Tongue (tissue), 3 donors: ENCODE measurements at places on chromosomes 6 and 20. TPM values are rescaled to one million over a fixed set of nuclear protein-coding genes. Genes with fewer than 3 reads are reported as not detected.

DNA sequence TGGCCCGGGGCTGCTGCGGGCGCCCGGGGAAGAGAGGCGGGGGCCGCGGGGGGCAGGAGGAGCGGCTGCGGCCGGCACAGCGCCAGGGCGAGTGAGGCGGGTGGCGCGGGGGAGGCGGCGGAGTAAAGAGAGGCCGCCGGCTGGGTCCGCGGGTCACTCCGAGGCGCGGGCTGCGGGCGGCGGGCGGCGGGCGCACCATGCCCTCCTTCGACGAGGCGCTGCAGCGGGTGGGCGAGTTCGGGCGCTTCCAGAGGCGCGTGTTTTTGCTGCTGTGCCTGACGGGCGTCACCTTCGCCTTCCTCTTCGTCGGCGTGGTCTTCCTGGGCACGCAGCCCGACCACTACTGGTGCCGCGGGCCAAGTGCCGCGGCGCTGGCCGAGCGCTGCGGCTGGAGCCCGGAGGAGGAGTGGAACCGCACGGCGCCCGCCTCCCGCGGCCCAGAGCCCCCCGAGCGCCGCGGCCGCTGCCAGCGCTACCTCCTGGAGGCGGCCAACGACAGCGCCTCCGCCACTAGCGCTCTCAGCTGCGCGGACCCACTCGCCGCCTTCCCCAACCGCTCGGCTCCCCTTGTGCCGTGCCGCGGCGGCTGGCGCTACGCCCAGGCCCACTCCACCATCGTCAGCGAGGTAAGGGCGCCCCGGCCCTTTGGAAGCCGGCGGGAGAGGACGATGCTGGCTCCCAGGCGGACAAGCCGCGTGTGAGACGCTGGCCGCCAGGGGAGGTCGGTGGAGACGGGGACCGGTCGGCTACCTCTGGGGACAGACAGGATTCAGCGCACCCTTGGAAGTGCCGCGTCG is at the start of gene SLC22A3:
TSS of gene SLC22A3 (plus strand) at position 156 of the 797 bp plus-strand sequence. CDS start at position 198, 42 bp downstream.
- DNase-seq, result peak; percentile 57

DNA sequence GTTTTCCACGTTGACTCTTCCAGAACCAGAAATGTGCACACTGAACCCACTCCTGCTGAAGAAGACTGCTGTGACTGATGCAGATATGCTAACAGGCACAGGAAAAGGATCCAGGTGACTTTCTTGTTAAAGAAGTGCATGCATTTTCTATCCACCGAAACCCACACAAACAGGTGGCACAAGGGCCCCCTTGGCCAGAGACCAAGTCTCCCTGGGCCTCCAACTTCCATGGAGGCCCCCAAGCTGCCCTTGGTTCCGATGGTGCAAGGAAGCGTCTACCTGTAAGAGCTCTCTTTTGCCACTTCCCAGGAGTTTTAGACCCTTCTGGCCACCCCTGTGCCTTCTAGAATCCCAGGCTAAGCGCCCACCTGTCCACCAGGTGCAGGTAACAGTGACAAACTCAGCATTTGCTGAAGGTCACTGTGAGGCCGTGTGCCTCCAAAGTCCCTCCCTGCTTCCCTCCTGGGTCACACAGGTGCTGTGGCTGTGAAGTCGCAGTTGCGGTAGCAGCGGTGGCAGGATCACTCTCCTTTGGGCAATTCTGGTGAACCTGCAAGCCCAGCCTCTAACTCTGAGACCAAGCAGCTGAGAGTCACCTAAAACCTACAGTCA is 134.8 kb downstream of the PXDC1 start:
- DNase-seq, result no peak

DNA sequence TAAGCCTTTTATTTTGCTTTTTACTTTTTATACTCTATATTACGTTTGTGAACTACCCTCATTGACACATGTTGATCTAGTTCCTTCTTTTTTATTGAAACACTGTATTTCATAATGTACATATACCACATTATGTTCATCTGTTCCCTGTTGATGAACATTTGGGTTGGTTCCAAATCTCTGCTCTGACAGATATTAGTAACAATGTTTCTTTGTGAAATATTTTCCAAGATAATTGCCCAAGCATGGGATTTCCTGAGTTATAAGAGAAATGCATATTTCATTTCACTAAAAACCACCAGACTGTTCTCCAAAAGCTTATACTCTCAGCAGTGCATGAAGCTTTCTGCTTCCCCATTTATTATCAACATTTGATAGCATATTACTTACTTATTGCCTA is 44.2 kb upstream of the TNFRSF21 start:
- peak; percentile 31 for DNase-seq

- no peak for DNase-seq
These were observed 9.1 kb upstream of the SLC22A16 start for GRCh38 chr6:110485491-110485890.

DNA sequence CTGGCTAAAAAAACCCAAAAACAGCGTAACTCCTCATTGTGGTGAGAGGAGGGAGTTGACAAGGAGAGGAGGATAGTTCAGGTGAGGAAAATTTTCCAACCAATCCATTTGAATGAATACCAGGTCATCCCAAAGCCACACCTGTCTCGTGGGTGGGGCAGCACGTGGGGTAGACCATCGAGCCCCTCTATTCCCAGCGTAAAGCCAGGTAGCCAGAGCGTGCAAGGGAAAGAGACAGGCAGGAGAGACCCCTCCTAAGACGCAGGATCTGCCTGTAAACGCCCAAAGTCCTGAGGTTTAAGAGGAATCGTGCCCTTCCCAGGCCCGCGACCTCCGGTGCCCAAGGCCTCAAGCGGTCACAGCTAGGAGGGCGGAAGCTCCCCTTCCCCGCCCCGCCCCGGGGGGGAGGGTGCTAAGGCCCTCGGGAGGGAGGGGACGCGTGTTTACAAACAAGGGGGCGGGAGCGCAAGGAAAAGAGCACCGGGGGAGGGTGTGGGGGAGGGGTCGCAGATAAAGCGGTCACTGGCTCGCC is 712 bp downstream of the RXRB start:
- DNase-seq, result no peak

- DNase-seq, result no peak
These were observed 33.7 kb downstream of the GJA10 start for GRCh38 chr6:89927791-89928550.

GRCh38 chr6:53043581-53043980 is 21.6 kb upstream of the FBXO9 start:
- no peak for DNase-seq

DNA sequence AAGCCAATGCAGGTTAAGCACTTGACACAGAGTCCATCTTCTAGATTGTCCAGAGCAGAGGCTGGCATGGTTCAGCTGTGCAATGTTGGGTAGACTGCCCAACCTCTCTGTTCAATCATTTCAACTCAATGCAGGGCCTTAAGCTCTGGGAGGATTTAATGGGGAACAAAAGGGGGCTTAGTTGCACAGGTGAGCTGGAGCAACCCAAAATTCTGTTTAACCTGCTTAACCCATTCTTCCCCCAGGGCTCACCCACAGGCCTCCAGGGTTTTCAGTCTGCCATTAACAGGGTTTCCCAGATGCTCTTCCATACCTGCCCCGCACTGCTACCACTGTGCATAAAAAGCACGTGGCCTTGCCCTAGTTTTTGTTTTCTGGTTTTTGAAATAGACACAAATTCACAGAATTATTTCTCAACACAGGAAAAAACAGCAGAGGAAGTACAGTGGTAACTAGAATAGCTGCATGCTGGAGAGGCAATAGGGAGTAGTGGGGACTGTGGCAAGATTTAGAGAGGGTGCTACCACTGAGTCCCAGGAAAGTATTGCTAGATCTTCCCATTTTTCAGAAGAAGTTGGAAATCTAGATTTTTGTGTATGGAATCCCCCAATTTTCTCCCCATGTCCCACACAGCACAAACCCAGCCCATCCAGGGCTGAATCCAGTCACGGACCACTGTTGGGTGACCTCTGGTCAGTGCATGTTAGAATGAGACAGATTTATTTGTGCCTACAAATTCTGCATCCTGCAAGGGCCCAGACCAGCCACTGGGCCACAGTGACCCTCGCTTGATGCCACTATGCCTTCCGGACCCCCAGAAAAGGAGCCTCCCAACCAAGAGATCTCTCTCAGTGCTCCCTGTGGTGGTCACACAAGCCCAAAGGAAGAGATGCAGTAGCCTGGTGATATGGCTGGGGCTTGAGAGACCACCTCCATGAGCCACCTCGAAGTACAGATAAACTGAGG is 4.6 kb downstream of the PTGIS start:
- no peak for DNase-seq

DNA sequence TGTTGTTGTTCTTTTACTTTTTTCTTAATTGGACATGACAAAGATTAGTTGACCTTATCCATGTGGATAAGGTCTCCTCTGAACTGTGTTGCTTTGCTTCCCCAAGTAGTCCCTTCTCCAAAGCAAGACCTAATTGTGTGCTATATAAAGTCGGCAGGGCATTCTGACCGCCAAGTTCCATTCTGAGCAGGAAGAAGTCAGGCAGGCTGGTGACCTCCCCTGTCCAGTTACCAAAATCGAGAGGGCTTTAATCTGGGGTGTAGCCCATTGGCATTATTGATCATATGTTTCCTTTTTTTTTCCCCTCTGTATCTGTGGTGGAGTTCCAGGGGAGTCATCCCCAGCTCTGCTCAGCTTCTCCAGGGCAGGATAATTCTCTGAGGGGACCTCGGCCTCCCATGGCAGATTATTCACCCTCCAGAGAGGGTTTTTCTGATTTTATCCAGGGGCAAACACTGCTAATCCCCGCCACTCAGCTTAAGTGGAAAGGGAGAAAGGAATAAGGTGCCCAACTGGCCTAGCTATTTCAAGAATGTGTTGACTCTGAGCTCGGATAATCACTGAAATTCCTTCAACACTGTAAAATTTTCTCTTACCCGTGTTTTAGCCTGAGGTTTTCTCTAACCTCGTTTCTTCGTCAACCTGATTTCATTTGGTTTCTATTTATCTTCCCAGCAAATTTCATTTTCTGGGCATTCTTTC is 71.8 kb upstream of the L3MBTL3 start:
- no peak for DNase-seq

DNA sequence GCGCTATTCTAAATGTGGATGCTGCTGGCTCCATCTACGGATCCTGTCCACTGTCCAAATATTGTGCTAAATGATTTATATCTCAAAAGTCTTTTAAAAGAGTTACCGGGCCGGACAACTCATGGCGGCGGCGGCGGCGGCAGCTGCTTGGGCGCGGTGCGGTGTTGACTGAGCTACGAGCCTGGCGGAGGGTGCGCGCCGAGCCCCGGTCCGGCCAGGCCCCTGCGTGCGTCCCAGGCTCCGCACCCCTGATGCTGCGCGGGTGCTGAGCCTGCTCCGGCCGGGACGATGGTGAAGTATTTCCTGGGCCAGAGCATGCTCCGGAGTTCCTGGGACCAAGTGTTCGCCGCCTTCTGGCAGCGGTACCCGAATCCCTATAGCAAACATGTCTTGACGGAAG is 303.4 kb downstream of the CENPW start:
- no peak for DNase-seq

DNA sequence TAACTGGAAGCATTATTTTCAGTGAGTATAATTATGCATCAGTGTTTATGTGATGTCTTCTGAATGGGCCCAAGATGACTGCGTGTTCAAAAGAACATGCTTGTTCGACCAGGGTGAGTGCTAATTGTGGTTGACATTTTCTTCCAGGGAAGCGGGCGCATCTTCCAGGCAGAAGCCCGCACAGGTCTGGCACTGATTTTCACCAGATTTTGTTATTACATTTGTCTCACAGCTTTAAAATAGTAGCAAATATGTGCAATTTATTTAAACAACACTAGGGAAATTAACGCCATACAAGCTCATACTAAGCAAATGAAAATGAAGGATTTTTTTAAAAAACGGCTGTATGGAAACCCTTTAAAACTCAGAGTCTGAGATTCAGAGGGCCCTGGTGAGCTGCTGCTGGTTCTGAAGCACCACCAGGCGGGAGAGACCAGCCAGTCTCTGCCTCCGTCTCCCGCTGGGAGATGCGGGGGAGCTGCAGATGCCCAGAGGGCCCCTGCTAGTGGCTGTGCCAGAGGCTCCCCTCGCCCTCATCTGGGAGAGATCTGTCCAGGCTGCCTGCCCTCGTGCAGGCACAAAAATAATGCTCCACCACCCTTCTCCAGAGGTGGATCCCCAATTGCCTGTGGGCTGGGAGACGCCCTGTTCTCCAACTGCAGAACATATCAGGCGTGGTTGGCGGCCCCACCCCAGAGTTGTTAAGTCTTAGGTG is 297.0 kb downstream of the TAF4 start:
- DNase-seq, result no peak

- peak; percentile 77 for DNase-seq
These were observed 607.3 kb upstream of the CITED2 start for GRCh38 chr6:139981768-139982181.

Gene IPCEF1
- total RNA-seq, result 1.0 TPM

Gene NUP43
- 27.6 TPM for total RNA-seq

Gene MCCD1
- not detected for total RNA-seq

Gene MUC21
- 6.9 TPM for total RNA-seq

Gene CLPSL2
- total RNA-seq, result not detected

Gene MSH5
- total RNA-seq, result 9.6 TPM
